Bronchial smooth muscle cell (primary cell): ENCODE measurements at places on chromosomes 7 and 10. TPM values are rescaled to one million over a fixed set of nuclear protein-coding genes. Genes with fewer than 3 reads are reported as not detected.

The GTPBP4 gene
- 17.6 and 21.1 TPM in 2 replicates for total RNA-seq

The SNCG gene
- 7.2 and 69.4 TPM in 2 replicates for total RNA-seq

The LRRC17 gene
- total RNA-seq: 311 and 381 TPM in 2 replicates

The ZNF425 gene
- total RNA-seq: 6.3 and 6.5 TPM in 2 replicates

The LRIT1 gene
- not detected in 2 replicates for total RNA-seq

The NUB1 gene
- 32.5 and 49.4 TPM in 2 replicates for total RNA-seq

The SEMA3E gene
- total RNA-seq: 0.79 and 11.0 TPM in 2 replicates

The CALHM1 gene
- total RNA-seq: not detected in 2 replicates

The ZCCHC24 gene
- total RNA-seq: 29.6 and 35.1 TPM in 2 replicates

The EIF4EBP2 gene
- 12.8 and 17.0 TPM in 2 replicates for total RNA-seq

The CYP2E1 gene
- total RNA-seq: 0.47 and 0.52 TPM in 2 replicates

The OR6B1 gene
- not detected in 2 replicates for total RNA-seq

The SPDYE18 gene
- total RNA-seq: 0.32 and 0.43 TPM in 2 replicates

The ITGA8 gene
- under 0.01 and 3.0 TPM in 2 replicates for total RNA-seq

The SH2B2 gene
- total RNA-seq: 0.94 and 0.95 TPM in 2 replicates

The JCAD gene
- 2.0 and 4.3 TPM in 2 replicates for total RNA-seq

The OPTN gene
- total RNA-seq: 81.3 and 146 TPM in 2 replicates

The SEMA3A gene
- total RNA-seq: 61.0 and 65.8 TPM in 2 replicates

The TMEM209 gene
- total RNA-seq: 4.7 and 7.6 TPM in 2 replicates

The SPDYE2B gene
- total RNA-seq: not detected in 2 replicates
